Testis (tissue), 5 donors: ENCODE measurements at places on chromosomes 6 and 20. TPM values are rescaled to one million over a fixed set of nuclear protein-coding genes. Genes with fewer than 3 reads are reported as not detected.

GPX6 gene
- 0.19 TPM for total RNA-seq

SRC gene
- total RNA-seq, result 143 TPM

FRMD1 gene
- 7.2 TPM for total RNA-seq

CRIP3 gene
- total RNA-seq, result 33.4 TPM

KCNK16 gene
- total RNA-seq, result not detected

PAQR8 gene
- 9.0 TPM for total RNA-seq

HSPA1L gene
- 87.9 TPM for total RNA-seq

CAGE1 gene
- total RNA-seq, result 14.9 TPM

RIPPLY2 gene
- 2.1 TPM for total RNA-seq

DOK5 gene
- total RNA-seq, result 1.7 TPM

NR2E1 gene
- total RNA-seq, result 0.12 TPM

PSORS1C2 gene
- total RNA-seq, result not detected

SDCBP2 gene
- total RNA-seq, result 6.4 TPM

CD83 gene
- 5.6 TPM for total RNA-seq
